ENCODE measurements at places on chromosomes 5 and 9.

DNA sequence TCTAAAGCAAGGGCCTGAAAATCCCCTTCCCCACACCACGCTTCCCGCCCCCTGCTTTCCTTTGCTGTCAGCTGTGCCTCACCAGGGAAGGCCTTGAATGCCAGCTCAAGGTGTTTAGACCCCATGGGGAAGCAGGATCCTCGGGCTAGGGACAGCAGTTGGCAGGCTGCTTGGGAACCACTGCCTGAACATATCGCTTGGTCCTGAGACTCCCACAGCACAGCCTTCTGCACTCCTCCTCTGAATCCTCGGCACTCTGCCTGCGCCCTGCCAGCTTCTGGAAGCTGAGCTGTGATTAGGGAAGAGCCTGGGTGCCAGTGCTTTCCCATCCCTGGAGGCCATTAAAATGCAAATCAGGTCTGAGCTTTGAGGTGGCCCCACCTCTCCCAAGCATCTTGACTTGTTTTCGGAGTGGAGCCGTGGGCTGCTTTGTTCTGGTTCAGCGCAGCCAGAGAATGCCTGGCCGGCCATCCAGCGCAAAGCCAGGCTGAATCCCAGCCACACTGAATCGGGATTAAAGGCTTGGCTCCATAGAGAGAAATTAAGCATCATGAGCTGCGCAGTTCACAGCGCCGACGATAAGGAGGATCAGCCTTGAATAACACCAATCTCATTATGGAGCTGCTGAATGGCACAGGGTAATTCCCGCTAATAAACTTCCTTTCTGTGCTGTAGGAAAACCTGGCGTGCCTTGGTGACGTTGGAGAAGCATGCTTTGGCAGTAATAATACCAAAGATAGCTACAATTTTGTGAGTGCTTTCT is 40.0 kb downstream of the AMBP start:
- peak; percentile 56 for DNase-seq

GRCh38 chr5:175683921-175684320 is 26.1 kb downstream of the HRH2 start:
- no peak for DNase-seq

- DNase-seq: no peak
Observed at GRCh38 chr5:95938766-95939165, 22.9 kb downstream of the ELL2 start.

- no peak for DNase-seq
Observed at GRCh38 chr5:143013176-143013891, 243.2 kb downstream of the ARHGAP26 start.

DNA sequence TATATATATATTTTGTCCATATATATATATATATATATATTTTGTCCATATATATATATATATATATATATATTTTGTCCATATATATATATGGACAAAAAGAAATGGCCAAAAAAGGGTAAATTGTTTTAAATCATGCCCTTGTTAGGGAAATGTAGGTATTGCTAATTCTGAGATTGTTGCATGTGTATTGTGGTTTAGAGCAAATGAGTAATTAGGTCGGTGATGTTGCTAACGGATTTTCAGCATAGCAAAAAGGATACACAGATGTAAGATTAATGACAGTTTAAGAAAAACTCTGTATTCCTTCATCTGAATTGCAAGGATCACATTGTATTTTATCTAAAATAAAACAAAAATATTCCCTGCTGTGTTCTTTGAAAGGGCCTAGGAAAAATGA is 40.2 kb downstream of the OSTF1 start:
- no peak for DNase-seq

DNA sequence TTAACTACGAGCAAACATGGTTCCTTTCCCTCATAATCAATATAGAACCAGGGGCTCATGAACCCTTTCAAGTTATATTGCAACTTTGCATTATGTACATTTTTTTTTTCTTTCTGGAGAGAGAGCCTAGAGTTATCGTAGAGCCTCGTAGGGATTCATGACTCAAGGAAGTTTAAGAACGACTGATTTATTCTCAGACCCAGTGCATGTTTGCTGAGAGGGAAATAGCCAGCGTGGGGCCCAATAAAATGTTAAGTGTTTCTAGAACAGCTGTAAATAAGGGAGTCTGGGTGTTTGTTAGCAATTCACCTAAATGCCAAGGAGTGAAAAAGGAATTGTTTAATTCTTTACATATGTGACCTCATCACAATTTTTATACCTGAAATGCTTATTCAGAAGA is 119.0 kb upstream of the KLF9 start:
- DNase-seq: no peak
